ENCODE measurements at places on chromosomes 2 and 18. TPM values are rescaled to one million over a fixed set of nuclear protein-coding genes. Genes with fewer than 3 reads are reported as not detected.
A peak's percentile ranks its signal among the peaks of the same experiment; 100 is the strongest.

The AKAIN1 gene
- not detected for total RNA-seq

The ZSWIM2 gene
- 0.06 TPM for total RNA-seq

GRCh38 chr18:43043626-43044025 lies 71.9 kb downstream of the RIT2 start:
- DNase-seq = no peak

DNA sequence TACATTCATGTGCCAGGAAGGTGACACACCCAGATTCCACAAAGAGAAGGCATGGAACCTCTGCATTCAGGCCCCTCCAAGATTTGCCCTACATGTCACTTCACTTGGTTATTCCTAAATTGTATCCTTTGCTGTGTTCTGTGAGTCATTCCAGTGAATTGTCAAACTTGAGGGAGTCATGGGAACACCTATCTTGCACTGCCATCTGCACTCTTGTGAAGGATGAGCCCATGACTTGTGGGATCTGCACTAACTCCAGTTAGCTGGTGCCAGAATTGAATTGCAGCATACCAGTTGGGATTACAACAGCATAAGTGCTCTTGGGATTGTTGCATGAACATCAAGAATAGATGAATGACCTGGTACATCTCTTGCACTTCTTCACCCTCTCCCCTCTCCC lies 1288.0 kb upstream of the ZEB2 start:
- DNase-seq = no peak

The DIPK1C gene
- not detected for total RNA-seq

DNA sequence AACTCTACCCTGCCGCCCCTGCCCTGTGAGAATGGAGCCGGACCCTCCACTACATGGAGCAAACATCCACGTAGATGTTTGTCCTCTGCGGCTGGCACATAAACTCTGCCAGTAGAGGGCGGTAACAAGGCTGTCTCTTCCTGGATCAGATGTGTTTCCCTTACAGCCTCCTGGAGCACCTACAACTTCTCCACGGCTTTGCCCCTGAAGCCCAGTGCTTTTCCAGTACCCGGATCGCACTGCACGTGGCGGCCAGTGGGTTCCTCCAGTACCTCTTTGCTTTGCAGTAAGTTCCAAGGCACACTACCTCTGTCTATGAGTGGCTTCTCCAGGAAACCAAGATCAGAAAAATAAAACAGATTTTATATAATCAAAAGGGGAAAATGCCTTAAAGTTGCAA lies 651.3 kb downstream of the DCDC2C start:
- no peak for DNase-seq

- no peak for DNase-seq
Measured at GRCh38 chr2:116669782-116670181, 1144.7 kb upstream of the DDX18 start.

DNA sequence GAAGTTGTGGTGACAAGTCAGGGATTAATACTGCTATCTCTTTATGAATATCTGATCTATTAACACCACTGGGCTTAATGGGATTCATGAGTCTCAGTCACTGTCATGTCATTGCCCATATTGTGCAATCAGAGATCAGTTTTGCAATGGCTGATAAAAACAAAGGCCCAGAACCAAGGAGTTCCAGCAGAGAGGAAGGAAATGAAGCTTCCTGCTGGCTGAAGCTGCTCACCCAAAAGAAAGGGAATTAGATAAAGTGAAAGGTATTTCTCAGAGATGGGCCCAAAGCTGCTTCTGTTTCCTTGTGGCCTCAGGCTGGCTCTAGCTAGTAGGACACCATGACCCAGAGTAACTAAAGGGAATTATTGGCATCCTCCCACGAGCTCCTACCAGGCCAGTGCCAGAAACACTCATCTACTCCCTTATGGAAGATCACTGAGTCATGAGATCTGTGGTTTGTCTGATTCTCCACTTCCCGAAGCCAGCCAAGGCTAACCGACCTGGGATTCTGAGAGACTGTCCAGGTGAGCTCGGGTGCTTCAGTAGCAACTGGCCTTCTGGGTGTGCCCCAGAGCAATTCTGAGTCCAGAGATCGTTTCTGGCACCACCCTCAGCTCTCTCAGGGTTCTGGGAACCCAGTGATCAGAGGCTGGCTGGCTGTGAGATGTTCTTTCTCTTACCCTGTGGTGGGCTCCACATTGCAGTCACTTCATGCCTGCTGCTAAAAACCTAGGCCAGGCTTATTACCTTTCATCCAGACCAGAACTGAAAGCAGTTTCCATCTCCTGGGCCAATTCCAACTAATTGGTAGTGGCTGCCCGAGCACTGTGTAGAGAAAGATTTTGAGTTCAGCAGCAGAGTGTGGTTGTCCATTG lies 129.5 kb upstream of the PELI1 start:
- DNase-seq = peak; percentile 85

The MEP1B gene
- not detected for total RNA-seq

The LIPG gene
- total RNA-seq = 0.19 TPM

Measured in LHCN-M2 (cell line).